Inflammatory macrophage treated with lipopolysaccharide for 1 hour (primary cell): ENCODE measurements at places on chromosomes 3 and 15.
A peak's percentile ranks its signal among the peaks of the same experiment; 100 is the strongest.

DNA sequence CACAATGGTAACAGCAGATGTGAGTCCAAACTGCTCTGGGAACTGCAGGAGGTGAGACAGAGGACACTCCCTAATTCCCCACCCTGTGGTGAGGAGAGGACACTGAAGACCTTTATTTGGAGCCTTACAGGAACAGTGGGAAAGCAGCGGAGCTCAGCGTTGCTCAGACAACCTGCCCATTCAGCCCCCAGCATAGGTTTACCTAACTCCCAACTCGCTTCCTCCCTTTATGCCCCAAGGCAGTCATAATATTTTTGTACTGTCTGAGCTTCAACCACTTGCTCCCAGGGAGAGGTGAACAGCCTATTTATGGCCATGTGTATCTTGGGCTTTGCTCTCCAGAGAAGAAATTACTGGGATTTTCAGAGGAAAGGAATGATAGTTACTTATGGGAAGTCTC, 34.1 kb downstream of the SHC4 start:
- DNase-seq: no peak

DNA sequence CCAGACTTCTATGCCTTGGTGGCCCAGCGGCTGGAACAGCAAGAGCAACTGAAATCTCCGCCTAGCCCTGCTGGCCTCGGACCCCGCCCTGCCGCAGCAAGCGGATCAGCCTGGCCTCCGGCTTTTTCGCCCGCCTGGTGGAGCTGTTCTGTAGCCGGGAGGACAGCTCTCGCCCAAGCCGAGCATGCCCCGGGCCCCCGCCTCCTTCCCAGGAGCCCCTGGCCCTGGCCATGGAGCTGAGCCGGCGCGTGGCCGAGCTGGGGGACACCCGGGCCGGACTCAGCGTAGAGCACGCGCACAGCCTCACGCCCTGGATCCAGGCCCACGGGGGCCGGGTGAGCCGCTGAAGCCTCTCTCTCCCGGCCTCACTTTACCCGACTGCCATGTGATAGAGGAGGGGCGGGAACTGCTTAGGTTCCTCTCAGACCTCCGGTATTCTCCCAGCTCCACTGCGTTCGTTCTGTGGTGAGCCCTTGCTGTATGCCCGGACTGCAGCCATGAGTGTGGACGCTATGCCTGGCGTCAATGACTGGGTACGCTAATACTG, 24.1 kb upstream of the MRPL3 start:
- DNase-seq: no peak

DNA sequence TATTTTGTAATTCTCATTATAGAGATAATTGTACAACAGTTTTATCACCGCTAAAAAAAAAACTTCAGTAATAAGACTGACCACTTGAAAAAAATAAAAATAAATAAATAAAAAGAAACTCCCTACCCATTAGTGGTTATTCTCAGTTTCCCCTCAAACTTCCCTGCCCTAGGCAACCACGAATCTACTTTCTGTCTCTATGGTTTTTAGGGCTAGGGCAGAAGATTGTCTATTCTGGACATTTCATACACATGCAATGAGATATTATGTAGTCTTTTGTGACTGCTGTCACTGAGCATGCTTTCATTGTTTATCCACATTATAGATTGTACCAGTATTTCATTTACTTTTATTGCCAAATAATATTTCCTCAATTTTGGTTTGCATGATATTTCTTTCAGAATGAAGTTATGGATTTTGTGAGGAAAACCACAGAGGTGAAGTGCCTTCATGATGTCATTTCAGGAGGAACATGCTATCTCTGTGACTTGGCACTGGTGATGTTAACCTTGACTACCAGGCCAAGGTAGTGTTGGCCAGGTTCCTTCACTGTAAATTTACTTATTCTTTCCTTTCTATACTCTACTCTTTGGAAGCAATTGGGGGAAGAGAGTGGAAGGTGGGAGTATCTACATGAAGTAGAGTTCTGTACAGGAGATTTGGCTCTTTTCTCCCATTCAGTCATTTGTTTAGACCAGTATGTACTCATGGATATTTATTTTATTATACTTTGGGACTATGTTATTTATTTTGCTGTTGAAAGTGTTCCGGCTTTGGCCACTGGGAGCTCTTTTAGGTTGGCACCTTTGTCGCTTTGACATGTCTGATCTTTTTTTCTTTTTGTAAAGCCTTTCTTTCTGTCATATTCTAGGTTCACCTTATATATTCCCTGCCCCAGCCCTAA, 86.3 kb downstream of the GMPS start:
- DNase-seq: no peak

DNA sequence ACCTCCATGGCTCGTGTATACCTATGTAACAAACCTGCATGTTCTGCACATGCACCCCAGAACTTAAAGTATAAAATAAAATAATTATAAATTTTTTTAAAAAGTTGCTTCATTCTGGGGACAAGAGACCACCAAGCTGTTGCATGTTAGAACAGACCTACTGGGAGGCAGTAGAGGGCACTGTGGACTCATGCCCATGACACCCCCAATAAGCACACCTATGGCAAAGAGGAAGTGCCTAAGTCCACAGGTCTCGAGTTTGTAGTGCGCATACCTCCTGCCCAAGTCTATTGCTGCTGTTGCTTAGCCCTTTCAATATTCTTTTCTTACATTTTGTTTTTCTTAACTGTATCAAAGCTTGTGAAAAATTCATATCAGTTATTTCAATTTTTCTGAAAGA, 267.9 kb upstream of the THBS1 start:
- no peak for DNase-seq

GRCh38 chr15:36590838-36591237, 11.4 kb downstream of the CDIN1 start:
- no peak for DNase-seq

- no peak for DNase-seq
Measured at GRCh38 chr15:48798319-48798718, 12.6 kb downstream of the CEP152 start.

DNA sequence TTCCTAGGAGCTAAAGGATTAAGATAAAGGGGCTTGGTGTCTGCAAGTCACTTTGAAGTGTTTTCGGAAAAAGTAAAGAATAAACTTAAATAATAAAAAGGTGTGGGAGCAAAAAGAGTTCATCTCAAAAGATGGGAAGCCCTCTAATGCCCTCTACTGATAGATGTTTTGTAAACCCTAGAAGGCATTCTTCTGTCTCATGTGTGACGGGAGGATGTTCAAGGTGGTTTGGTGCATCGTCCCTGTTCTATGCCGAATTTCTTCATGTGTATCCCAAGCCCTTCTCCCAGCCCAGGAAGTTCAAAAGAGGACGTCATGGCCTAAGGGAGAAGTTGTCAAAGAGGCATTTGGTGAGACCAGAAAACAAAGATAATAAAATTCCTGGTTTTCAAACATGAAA, 37.2 kb downstream of the CCK start:
- DNase-seq: no peak

GRCh38 chr3:78087134-78087533, 1047.2 kb downstream of the ROBO2 start:
- no peak for DNase-seq

DNA sequence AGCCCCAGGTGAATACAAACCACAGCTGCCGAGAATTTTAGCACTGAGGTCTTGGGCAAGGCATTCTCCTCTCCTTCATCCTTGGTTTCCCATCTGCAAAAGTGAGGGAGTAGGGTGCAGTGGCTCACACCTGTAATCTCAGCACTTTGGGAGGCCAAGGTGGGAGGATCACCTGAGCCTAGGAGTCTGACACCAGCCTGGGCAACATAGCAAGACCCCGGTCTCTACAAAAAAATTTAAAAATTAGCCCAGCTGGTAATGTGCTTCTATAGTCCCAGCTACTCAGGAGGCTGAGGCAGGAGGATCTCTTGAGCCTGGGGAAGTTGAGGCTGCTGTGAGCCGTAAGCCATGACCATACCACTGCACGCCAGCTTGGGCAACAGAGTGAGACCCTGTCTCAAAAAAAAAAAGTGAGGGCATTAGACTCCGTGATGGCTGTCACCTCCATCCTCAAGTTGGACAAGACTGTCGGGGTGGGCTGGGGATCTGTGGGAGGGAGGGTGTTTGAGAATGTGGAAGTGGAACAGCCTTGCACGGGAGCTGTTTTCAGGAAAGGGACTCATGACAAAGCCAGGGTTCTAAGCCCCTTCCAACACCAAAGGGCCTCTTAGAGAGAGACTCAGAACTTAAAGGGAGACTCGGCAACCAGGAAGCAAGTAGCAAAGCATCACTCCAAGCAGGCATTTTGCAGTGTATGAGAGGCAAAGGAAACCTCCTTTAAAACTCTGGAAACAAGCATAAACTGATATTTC, 46.0 kb upstream of the FURIN start:
- DNase-seq: no peak

DNA sequence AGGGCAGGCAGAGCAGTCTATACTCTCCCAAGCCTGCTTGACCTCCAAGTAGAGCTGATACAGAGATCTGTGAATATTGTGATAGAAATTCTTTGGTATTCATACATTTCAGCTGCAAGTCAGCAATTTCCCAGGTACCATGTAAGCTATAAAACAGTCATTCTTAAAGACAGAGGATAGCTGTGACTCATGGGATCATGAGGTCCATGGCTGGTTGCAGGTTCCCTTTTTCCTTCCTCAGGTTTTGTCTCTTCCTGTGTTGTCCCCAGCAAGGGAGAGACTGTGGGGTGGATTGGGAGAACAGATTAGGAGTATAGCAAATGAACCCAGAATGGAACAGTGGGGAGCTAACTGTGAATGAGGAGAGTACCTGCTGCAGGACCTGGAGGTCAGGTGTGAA, 5.4 kb upstream of the P4HTM start:
- DNase-seq: peak; percentile 70

- peak; percentile 43 for DNase-seq
Measured at GRCh38 chr3:113057117-113057516, 66.3 kb downstream of the GTPBP8 start.

DNA sequence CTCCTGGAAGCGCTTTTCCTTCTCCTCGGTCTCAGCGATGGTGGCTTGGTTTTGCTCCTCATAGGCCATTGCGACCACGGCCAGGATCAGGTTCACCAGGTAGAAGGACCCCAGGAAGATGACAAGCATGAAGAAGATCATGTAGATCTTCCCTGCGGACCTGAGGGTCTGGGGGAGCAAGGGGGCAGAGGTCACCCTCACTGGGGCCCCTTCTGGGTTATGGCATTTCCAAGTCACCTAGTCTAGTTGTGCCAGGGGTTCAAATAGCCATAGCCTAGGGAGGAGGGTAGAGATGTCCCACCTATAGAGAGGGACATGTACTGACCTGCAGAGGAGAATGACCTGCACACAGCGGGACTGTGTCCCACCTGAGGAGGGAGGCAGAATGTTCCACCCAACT, 43.5 kb downstream of the SCN5A start:
- DNase-seq: no peak

DNA sequence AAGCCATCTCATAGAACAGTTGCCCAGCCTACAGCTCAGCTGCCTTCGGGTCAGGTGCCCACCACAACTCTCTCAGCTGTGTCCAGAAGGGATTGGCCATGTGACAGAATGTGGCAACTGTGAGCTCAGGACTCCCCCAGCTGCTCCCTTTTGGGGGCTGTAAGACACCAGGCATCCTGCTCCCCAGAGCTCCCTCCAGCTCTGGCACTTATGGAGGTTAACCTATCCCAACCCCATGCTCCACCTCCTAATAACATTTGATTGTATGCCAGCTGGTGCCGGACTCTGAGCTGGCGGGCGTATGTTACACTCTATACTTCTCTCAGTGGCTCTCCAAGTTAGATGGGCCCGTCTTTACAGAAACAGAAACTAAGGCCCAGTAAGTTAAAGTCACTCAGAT, 222.8 kb downstream of the FAM43A start:
- no peak for DNase-seq

- DNase-seq: peak; percentile 15
Measured at GRCh38 chr15:67253549-67254237, 768 bp downstream of the AAGAB start.

DNA sequence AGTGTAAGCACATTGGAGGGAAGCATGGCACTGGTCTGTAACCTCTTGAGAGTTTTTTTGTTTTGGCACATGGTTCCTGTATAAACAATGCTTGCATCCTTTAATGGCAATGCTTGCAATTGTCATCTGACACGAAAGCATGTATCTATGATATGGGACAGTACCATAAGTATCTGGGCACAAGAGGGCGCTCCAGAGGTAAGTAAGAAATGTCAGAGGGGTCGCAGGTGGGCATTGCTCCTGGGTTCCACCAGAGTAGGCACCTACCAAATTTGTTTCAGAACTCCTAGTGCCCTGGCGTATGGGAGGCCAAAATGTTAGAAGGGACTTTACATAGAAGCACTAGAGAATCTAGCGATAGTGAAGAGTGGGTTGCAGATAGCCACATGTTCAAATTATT, 58.7 kb upstream of the BCHE start:
- DNase-seq: no peak

DNA sequence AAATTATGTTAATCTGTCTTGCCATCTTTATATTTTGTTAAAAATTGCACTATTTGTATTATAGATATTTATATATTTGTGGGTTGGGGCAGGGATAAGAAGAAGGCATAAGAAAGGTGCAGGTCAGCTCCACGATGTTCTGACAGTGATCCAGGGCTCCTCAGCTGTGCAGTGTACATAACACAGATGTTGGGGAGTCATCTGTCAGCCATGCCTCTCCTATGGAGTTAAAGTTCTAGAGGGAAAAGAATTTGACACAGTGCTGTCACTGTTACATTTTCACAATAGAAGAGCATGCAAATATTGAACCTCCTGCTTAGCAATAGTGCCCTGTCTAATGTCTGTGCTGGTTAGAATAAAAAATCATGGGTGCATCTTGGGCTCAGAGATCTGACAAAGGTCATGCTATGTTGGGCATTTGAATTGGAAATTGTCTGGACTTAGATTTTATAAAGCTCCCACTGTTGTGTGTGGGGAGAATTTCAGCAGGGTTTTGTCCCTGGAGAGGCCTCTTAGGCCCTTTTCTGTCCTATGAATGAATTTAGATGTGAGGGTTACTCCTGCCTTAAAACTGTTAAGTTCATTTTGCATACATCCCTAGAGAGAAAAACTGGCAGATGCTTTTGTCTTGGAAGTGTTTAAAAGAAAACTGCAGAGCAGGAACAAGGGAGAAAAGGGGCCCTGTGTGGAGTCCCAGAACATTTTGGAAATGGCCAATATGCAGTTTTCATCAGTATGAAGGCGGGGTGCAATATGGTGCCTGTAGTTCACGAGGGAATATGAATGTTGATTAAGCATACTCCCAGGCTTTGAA, 20.4 kb downstream of the CDIN1 start:
- DNase-seq: no peak

GRCh38 chr3:36220173-36220572, 160.1 kb upstream of the STAC start:
- no peak for DNase-seq
